Heart right ventricle (tissue), 16 donors: ENCODE measurements at places on chromosomes 1 and 21. TPM values are rescaled to one million over a fixed set of nuclear protein-coding genes. Genes with fewer than 3 reads are reported as not detected.
A peak's percentile ranks its signal among the peaks of the same experiment; 100 is the strongest.

Gene FCRL4
- not detected for polyA plus RNA-seq

Gene NR5A2
- polyA plus RNA-seq, result 1.1 TPM

Gene HAPLN2
- polyA plus RNA-seq, result 6.3 TPM

Gene RTCA
- polyA plus RNA-seq, result 30.2 TPM

Gene RXFP4
- 0.04 TPM for polyA plus RNA-seq

Gene TMEM52
- polyA plus RNA-seq, result 11.5 TPM

Gene AKNAD1
- 0.06 TPM for polyA plus RNA-seq

Gene EXO1
- not detected for polyA plus RNA-seq

Gene OR6K3
- polyA plus RNA-seq, result not detected

Gene LPAR3
- polyA plus RNA-seq, result 4.7 TPM

Gene LINGO4
- 0.51 TPM for polyA plus RNA-seq

Gene HOOK1
- 2.9 TPM for polyA plus RNA-seq

Gene NHLH2
- not detected for polyA plus RNA-seq

Gene REN
- not detected for polyA plus RNA-seq

Gene CD46
- 44.0 TPM for polyA plus RNA-seq

Gene TLR5
- polyA plus RNA-seq, result 1.1 TPM

DNA sequence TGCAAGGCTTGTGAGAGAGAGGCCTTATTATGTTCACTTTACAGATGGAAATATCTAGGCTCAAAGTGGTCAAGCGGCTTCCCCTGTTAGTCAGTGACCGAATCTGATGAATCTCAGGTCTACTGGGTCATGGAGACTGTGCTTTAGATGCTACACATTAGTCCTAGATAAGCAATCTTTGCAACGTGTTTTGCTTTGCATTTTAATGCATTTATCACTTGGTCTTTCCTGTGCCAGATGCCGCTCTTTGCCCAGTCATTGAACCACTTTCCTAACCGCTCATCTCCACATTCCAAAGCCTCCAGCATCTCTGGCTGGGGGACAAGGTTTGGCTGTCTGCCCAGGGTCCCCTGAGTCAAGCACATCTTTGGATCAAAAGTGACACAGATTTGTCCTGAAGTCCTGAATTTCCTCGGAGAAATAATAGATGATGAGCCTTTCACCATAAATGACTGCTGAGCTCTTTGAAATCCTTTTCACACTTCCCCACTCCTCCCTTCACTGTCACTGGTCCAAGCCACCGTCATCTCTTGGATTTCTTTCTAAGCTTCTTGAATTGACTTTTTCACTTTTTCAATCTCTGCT, 96.0 kb upstream of the USP24 start:
- no peak overlapping the region for H3K27ac ChIP-seq
- no peak for DNase-seq
- H3K27me3 ChIP-seq, result no peaks in the 10 kb centered on the region
- H3K4me3 ChIP-seq, result no peak overlapping the region
- H3K36me3 ChIP-seq, result no peaks in the 10 kb centered on the region
- H3K4me1 ChIP-seq, result no peaks in the 10 kb centered on the region

GRCh38 chr1:206526064-206526911, 19.0 kb downstream of the RASSF5 start:
- DNase-seq, result no peak
- H3K27me3 ChIP-seq, result no peaks in the 10 kb centered on the region
- no peak overlapping the region for H3K27ac ChIP-seq
- no peaks in the 10 kb centered on the region for H3K4me1 ChIP-seq

GRCh38 chr1:164180824-164181223, 378.2 kb upstream of the PBX1 start:
- DNase-seq, result no peak
- H3K27ac ChIP-seq, result no peak overlapping the region
- H3K27me3 ChIP-seq, result no peaks in the 10 kb centered on the region
- H3K4me1 ChIP-seq, result no peaks in the 10 kb centered on the region
- no peaks in the 10 kb centered on the region for H3K36me3 ChIP-seq
- H3K4me3 ChIP-seq, result no peak overlapping the region

- no peak overlapping the region for H3K4me3 ChIP-seq
- H3K27me3 ChIP-seq, result no peaks in the 10 kb centered on the region
- H3K4me1 ChIP-seq, result no peaks in the 10 kb centered on the region
These were observed 124.3 kb upstream of the PDE4B start for GRCh38 chr1:65668368-65668767.

- H3K27me3 ChIP-seq, result no peaks in the 10 kb centered on the region
- DNase-seq, result no peak
- H3K36me3 ChIP-seq, result no peaks in the 10 kb centered on the region
- no peak overlapping the region for H3K4me3 ChIP-seq
- peaks cover 8% of the 10 kb centered on the region for H3K4me1 ChIP-seq
These were observed 20.9 kb upstream of the ATP5PO start for GRCh38 chr21:33936301-33937038.

- H3K4me1 ChIP-seq, result peaks cover 52% of the 10 kb centered on the region
- no peak overlapping the region for H3K4me3 ChIP-seq
- H3K27me3 ChIP-seq, result no peaks in the 10 kb centered on the region
- no peak for DNase-seq
- no peak overlapping the region for H3K27ac ChIP-seq
These were observed 3.4 kb upstream of the PPOX start for GRCh38 chr1:161162806-161163205.

- no peaks in the 10 kb centered on the region for H3K36me3 ChIP-seq
- no peaks in the 10 kb centered on the region for H3K27me3 ChIP-seq
- no peak overlapping the region for H3K4me3 ChIP-seq
- H3K4me1 ChIP-seq, result no peaks in the 10 kb centered on the region
These were observed 356.0 kb downstream of the HHAT start for GRCh38 chr1:210684466-210685294.

GRCh38 chr1:155167166-155168104, 5.7 kb downstream of the KRTCAP2 start:
- H3K4me1 ChIP-seq, result peaks cover 40% of the 10 kb centered on the region
- peak; percentile 93 for DNase-seq
- peak overlapping the region; percentile 90 for H3K27ac ChIP-seq
- H3K27me3 ChIP-seq, result no peaks in the 10 kb centered on the region
- H3K36me3 ChIP-seq, result no peaks in the 10 kb centered on the region

GRCh38 chr1:212244441-212244840, 40.8 kb upstream of the PPP2R5A start:
- DNase-seq, result no peak
- H3K27ac ChIP-seq, result no peak overlapping the region
- H3K27me3 ChIP-seq, result no peaks in the 10 kb centered on the region
- no peak overlapping the region for H3K4me3 ChIP-seq

- H3K4me3 ChIP-seq, result peak overlapping the region; percentile 4
- DNase-seq, result peak; percentile 52
- H3K27ac ChIP-seq, result peak overlapping the region; percentile 95
These were observed 54.1 kb downstream of the TOMM20 start for GRCh38 chr1:235074523-235075047.

- no peaks in the 10 kb centered on the region for H3K36me3 ChIP-seq
- H3K27me3 ChIP-seq, result no peaks in the 10 kb centered on the region
- no peak overlapping the region for H3K4me3 ChIP-seq
- H3K4me1 ChIP-seq, result no peaks in the 10 kb centered on the region
These were observed 159.5 kb downstream of the MIS18A start for GRCh38 chr21:32119389-32119788.

- H3K4me3 ChIP-seq, result no peak overlapping the region
- no peaks in the 10 kb centered on the region for H3K4me1 ChIP-seq
- no peak for DNase-seq
- no peaks in the 10 kb centered on the region for H3K27me3 ChIP-seq
- H3K27ac ChIP-seq, result no peak overlapping the region
These were observed 10.6 kb downstream of the PTPRC start for GRCh38 chr1:198649232-198649967.

DNA sequence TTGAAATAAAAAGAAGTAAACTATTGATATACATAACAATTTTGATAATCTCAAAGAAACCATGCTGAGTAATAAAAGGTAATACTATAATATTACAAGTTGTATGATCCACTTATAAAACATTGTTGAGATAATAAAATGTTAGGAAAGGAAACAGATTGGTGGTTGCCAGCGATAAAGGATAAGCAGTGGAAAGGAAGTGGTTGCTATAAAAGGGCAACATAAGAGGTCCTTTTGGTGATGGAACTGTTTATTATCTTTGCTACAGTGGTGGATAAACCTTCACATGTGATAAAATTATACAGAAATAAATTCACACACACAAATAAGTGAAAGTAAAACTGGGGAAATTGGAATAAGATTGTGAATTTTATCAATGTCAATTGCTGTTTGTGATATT, 15.1 kb downstream of the OR6F1 start:
- DNase-seq, result no peak
- no peaks in the 10 kb centered on the region for H3K4me1 ChIP-seq
- no peaks in the 10 kb centered on the region for H3K36me3 ChIP-seq
- no peak overlapping the region for H3K27ac ChIP-seq

DNA sequence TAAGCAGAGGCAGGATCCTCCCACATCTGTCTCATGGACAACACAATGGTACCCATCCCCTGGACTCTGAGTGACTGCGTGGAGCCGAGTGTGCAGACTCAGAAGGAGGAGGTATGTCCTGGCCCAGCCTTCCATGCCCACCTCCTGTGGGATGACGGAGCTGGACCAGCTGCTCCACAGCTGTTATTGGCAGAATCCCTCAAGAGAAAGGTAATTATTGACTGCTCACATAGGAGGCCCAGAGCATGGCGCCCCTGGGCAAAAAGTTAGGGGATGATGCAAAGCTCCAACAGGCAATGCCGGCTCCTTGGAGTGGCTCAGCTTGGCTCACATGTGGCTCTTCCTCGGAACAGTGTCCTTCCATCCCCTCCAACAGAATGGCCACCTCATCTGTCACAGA, 12.2 kb upstream of the ACTRT2 start:
- H3K27ac ChIP-seq, result no peak overlapping the region
- H3K4me3 ChIP-seq, result no peak overlapping the region
- H3K27me3 ChIP-seq, result peaks cover 57% of the 10 kb centered on the region
- no peak for DNase-seq
- H3K4me1 ChIP-seq, result peaks cover 13% of the 10 kb centered on the region
- no peaks in the 10 kb centered on the region for H3K36me3 ChIP-seq

DNA sequence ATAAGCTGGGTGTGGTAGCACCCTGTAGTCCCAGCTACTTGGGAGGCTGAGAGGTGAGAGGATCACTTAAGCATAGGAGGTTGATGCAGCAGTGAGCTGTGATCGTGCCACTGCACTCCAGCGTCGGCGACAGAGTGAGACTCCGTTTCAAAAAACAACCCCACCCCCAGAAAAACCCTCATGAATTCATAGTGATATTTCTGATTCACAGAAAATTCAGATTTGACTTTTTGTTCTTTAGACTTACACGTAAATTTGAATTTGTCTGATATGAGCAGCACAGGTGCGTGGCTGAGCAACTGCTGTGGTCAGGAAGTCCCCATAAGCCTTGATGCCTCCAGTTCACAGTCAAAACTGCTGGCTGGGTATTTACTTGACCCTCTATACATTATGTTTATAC, 10.0 kb upstream of the MORC3 start:
- H3K4me3 ChIP-seq, result no peak overlapping the region
- no peak for DNase-seq
- no peaks in the 10 kb centered on the region for H3K36me3 ChIP-seq
- no peak overlapping the region for H3K27ac ChIP-seq
- no peaks in the 10 kb centered on the region for H3K4me1 ChIP-seq

DNA sequence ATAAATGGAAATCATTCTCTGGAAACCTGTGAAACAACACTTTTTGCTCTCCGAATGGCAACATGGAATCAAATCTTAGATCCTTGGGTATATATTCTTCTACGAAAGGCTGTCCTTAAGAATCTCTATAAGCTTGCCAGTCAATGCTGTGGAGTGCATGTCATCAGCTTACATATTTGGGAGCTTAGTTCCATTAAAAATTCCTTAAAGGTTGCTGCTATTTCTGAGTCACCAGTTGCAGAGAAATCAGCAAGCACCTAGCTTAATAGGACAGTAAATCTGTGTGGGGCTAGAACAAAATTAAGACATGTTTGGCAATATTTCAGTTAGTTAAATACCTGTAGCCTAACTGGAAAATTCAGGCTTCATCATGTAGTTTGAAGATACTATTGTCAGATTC, 45.7 kb downstream of the PTGFR start:
- no peak overlapping the region for H3K4me3 ChIP-seq
- no peak for DNase-seq
- H3K27me3 ChIP-seq, result no peaks in the 10 kb centered on the region
- no peaks in the 10 kb centered on the region for H3K4me1 ChIP-seq

DNA sequence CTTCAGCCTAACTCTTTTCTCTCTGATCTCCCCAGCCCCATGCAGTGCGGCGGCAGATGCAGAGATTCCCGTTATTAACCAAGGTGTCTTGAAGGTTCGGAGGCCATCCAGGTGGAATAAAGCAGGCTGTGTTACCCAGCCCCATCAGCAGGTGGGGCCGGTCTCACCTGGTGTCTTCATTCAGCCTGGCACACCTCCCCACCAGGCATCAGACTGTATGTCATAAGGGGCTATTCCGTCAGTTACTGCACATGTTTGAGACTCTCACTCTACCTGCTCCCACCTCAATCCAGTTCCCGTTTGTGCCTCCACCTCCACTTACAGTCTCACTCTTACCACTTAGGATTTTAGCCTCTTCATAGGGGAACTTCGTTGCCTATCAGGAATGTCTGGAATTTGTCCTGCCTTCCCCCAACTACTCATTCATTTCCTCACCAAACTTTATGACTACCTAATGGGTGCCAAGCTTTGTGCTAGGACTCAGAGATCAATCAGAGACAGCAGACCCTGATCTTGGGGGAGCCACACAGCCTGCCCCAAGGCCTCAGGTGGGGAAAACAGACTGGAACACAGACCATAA, 170.2 kb downstream of the PLPP3 start:
- H3K27me3 ChIP-seq, result no peaks in the 10 kb centered on the region
- peak; percentile 17 for DNase-seq
- H3K36me3 ChIP-seq, result no peaks in the 10 kb centered on the region
- H3K4me1 ChIP-seq, result no peaks in the 10 kb centered on the region
- H3K4me3 ChIP-seq, result no peak overlapping the region

- no peak for DNase-seq
- no peak overlapping the region for H3K27ac ChIP-seq
- no peak overlapping the region for H3K4me3 ChIP-seq
- no peaks in the 10 kb centered on the region for H3K36me3 ChIP-seq
These were observed 17.7 kb upstream of the C1orf87 start for GRCh38 chr1:60091195-60091715.

- H3K27me3 ChIP-seq, result no peaks in the 10 kb centered on the region
- no peak overlapping the region for H3K27ac ChIP-seq
- peaks cover 6% of the 10 kb centered on the region for H3K4me1 ChIP-seq
- no peak for DNase-seq
- no peaks in the 10 kb centered on the region for H3K36me3 ChIP-seq
These were observed 166.8 kb upstream of the KCNJ6 start for GRCh38 chr21:38082936-38083485.

- no peak for DNase-seq
- H3K27ac ChIP-seq, result no peak overlapping the region
- no peaks in the 10 kb centered on the region for H3K36me3 ChIP-seq
These were observed 593 bp upstream of the CD53 start for GRCh38 chr1:110872366-110872744.

GRCh38 chr21:38729754-38730379, 75.9 kb upstream of the ETS2 start:
- no peak overlapping the region for H3K27ac ChIP-seq
- H3K4me1 ChIP-seq, result peaks cover 8% of the 10 kb centered on the region
- no peaks in the 10 kb centered on the region for H3K36me3 ChIP-seq
- no peak for DNase-seq
- no peaks in the 10 kb centered on the region for H3K27me3 ChIP-seq

- no peaks in the 10 kb centered on the region for H3K36me3 ChIP-seq
- no peak overlapping the region for H3K4me3 ChIP-seq
These were observed 184.2 kb downstream of the TRABD2B start for GRCh38 chr1:47812904-47813514.

- no peaks in the 10 kb centered on the region for H3K4me1 ChIP-seq
- H3K4me3 ChIP-seq, result no peak overlapping the region
- H3K36me3 ChIP-seq, result no peaks in the 10 kb centered on the region
These were observed 32.2 kb upstream of the HNRNPU start for GRCh38 chr1:244896550-244896949.
